ENCODE measurements at places on chromosomes 12 and 14. TPM values are rescaled to one million over a fixed set of nuclear protein-coding genes. Genes with fewer than 3 reads are reported as not detected.

The EFS gene
- 69.6 TPM for total RNA-seq

The SYT10 gene
- 1.2 TPM for total RNA-seq

The LRFN5 gene
- total RNA-seq: 0.46 TPM

The NR4A1 gene
- 21.7 TPM for total RNA-seq

The KRT86 gene
- not detected for total RNA-seq

The ABCC9 gene
- total RNA-seq: 0.16 TPM

DNA sequence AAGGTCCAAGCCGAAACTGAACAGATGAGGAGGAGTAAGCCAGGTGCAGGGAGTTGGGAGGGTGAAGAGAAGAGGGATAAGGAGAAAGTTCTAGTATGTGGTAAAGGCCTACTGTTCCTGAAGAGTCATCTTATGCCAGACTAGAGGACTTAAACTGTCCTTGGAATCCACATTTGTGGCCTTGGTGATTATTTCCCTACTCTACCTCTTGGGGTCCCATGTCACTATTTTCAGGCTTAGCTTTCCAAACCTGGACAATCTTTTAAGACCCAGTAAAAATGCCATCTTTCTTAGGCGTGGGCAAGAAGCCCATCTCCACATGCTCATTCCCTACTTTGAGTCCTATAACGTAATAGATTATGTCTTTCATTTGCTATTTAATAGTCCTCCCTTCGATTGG, 40.1 kb upstream of the CRY1 start:
- no peak for DNase-seq

DNA sequence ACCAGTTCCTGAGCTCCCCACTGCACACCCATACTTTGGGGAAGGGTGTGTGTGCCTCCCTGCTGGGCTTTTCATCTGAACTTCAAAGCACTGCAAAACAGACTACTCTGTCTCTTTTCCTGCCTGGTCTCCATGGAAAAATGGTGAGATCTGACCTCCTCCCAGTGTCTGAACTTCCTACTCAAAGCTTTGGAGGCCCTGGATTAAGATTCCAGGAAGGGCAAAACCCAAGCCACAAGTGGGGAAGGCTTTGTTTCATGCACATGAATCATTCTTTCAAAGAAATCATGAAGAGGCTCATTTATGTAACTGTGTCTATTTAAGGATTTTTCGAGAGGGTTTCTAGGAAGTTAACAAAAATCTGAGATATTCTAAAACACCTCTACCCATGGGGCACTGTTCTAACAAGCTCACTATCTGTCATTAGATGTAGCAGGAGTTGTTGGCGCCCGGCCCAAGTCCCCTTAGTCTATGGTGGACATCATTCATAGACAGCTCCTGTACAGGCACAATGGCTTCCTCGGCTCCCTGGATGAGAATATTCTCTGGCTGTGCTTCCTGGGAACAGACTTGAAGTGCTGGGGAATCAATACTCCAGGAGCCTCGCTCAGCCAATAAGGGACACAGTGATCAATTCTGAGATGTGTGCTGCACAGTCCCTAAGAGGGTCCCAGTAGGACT, 224.0 kb downstream of the KTN1 start:
- DNase-seq: no peak

- DNase-seq: no peak
Observed at GRCh38 chr12:72209086-72209485, 63.1 kb upstream of the TRHDE start.

GRCh38 chr12:48572326-48572725, 2.5 kb upstream of the LALBA start:
- DNase-seq: no peak

GRCh38 chr14:77203611-77204458, 22.2 kb downstream of the TMEM63C start:
- DNase-seq: no peak

DNA sequence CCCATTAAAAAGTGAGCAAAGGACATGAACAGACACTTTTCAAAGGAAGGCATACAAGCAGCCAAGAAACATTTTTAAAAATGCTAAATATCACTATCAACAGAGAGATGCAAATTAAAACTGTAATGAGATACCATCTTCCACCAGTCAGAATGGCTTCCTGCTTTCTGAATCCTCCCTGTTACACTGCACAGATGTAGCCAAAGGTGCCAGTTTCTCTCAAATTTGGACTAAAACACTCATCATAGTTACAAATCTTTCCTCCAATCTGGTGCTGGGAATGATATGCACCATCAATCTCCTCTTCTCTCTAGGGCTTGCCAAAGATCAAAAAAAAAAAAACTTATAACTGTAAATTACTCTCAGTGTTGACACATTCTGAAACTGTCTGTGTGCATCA, 311.8 kb upstream of the CLEC14A start:
- no peak for DNase-seq

DNA sequence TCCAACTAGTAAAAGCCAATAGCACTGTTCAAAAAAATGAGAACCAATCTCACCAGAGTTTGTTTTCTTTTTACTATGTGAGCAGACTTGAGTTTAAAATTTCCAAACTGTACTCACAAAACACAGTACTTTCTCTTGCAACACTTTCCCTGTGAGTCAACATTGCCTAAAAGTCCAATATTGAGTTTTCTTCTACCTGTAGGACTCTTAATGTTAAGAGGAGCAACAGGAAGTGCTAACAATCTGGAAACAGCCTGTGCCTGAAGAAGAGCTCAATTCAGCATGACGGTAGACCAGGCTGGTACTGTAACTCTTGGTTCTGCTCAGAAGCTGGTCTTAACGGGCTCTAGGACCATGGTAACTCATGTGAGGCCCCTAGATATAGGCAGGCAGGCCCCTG, 144.3 kb downstream of the MED13L start:
- no peak for DNase-seq

DNA sequence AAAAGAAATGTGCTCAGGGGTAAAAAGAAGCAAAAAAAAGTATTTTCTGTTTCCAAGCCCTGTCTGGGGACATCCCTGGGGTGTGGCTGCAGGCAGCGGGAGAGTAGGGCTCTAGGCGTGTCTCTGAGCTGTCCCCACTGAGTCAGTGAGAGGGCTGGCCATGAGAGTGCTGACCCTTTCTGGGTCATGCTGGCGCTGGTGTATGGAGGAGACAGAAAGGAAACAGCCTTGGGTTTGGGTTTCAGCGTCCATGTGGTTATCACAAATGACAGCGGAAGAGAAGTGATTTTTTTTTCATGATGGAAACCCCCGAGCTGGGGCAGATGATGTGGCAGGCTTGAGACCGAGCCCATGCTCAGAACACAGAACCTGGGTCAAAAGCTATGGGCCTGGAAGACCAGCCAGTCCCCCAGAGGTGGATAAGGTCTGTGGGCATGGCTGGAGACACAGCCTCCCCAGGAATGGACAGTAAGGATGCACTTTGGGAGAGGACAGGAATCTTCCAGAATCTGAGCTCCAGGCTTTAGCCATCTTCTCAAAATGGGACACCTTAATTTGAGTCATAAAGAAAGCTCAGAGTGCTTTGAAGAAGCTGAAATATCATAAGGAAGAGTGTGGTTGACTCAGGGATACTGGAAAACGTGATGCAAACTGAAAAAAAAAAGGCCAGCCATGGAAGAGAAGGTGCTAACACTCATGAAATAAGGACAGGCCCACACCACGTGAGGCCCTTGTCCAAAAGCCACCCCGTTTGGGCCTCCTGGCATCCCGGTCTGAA, 36.2 kb downstream of the SYNE3 start:
- no peak for DNase-seq

GRCh38 chr12:2588345-2588744, 206.4 kb upstream of the FKBP4 start:
- DNase-seq: no peak

DNA sequence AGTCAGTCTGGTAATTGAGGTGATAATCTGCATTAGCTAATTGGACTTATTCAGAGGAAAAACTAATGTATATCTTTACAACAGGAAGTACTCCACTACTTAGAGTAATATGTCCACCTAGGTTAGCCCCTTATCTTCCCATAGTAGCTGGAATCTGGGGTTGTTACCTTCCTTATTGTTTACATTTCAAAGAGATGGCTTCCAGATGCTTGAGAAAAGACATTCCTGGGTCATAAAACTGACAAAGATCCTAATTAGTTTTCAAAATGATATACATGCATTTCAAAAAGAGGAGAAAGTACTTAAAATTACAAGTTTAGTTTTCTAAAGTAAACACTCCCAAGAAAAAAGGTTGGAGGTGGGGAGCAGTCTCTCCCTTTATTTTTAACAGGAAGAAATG, 78.1 kb downstream of the RPL10L start:
- no peak for DNase-seq

GRCh38 chr12:113075137-113075683, 18.7 kb downstream of the DTX1 start:
- no peak for DNase-seq

GRCh38 chr12:112140728-112141127, 15.4 kb downstream of the TRAFD1 start:
- DNase-seq: no peak

GRCh38 chr12:132391326-132392041, 62.1 kb upstream of the GALNT9 start:
- no peak for DNase-seq

DNA sequence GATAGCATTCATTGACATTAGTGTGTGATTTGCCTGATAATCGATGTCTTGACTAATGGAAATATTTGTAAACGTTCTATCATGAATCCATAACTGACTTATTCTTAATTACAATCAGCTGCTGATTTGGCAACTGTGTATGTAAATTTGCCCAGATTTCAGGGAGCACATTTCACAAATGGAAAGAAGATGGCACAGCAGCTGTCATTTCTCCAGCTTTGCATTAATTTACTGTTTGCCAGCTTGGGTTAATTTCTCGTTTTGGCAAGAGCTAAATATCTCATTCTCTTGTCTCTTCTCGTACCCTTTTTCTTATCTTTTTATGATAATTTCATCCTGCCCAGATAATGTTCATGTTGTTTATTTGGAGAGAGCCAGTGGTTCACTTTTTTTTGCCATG, 22.9 kb downstream of the TDP1 start:
- DNase-seq: no peak

- DNase-seq: no peak
Observed at GRCh38 chr14:66401449-66402095, 84.6 kb upstream of the CCDC196 start.

GRCh38 chr12:125549836-125550235, 484.6 kb downstream of the AACS start:
- DNase-seq: no peak

- no peak for DNase-seq
Observed at GRCh38 chr14:59474172-59474571, 9.0 kb upstream of the GPR135 start.

DNA sequence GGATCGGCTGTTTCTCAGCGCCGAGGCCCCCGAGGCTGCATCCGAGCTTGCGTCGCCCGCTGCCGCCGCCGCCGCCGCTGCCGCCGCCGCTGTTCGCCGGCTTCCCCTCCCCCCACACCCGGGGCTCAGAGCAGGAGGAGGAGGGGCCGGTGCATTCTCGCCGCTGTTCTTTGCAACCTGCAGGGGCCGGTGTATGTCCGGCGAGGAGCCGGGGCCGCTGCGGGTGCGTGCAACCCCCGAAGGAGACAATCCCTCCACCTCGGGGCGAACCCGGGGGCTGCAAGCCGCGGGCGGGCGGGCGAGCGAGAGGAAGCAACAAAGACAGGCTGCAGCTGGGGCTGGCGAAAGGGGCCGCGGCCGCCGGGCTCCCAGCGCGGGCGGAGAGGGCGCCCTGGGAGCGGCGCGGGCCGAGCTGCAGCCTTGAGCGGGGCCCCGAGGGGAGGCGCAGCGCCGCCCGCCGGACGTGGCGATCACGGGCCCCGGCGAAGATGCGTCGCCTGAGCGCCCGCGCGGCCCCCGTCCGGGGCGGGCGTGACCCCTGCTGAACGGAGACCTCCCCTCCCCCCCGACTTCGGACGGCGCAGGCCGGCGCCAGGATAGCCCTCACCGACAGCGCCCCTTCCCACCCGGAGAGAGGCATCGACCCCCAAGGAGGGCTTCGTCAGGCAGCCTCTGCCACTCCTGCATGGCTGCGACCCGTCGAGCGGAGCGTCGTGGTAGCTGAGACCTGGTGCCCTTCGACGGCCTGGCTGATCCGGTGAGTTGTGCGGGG, 702 bp downstream of the FAM222A start:
- DNase-seq: peak; percentile 69

DNA sequence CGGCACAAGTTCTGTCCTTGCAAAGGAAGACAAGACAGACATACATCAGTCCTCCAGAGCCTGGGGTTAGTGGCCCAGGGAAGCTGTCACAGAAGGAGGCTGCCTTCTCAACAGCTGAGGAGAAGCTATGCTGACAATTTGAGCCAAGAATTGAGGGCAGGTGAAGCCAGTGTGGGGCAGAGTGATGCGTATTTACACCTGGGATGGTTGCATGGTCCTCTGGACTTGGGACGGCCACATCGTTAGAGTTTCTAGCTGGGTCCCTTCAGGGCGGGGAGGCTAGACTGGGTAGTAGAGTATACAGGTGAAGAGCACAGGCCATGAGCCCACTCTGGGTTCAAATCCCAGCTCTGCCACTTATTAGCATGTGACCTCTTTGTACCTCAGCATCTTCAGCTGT, 16.5 kb downstream of the KRT85 start:
- no peak for DNase-seq

DNA sequence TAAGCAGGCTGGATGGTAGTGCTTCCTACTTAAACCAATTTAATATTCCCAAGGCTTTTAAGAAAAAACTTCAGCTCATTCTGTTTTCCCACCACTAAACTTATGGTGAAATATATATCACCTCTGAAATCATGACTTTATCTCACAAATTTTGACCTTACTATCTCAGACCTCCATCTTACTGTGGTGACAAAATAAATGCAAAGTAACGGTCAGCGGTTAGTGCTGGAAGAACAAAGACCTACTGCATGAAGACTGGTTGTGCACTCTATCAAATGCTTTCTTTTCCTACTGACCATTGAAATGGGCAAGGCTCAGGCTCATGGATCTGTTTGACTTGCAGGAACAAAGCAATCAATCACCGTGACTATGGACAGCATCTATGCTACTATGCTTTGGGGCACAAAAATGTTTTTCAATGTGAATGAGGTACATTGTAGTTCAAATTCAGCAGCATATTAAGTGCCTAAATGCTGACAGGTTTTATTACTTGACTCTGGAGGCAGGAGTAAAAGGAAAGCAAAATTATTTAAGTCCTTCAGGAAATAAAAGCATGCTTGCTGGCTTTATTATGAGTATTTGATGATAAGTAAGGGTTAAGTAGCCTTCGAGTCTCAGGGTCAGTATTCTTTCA, 43.1 kb upstream of the GTF2A1 start:
- no peak for DNase-seq

GRCh38 chr12:67617629-67618028, 30.9 kb upstream of the DYRK2 start:
- no peak for DNase-seq

GRCh38 chr12:118582863-118583262, 206.5 kb downstream of the SUDS3 start:
- DNase-seq: no peak
